M059J (cell line): ENCODE measurements at places on chromosomes 16 and 17. TPM values are rescaled to one million over a fixed set of nuclear protein-coding genes. Genes with fewer than 3 reads are reported as not detected.

Gene HAS3
- total RNA-seq = 0.20 and 1.3 TPM in 2 replicates

Gene LDHD
- 0.42 TPM in 2 replicates for total RNA-seq

Gene DECR2
- total RNA-seq = 2.2 and 6.6 TPM in 2 replicates

Gene CNOT1
- total RNA-seq = 68.8 and 122 TPM in 2 replicates

Gene CDH1
- total RNA-seq = 0.05 TPM in 1 of 2 replicates, not detected in the other

DNA sequence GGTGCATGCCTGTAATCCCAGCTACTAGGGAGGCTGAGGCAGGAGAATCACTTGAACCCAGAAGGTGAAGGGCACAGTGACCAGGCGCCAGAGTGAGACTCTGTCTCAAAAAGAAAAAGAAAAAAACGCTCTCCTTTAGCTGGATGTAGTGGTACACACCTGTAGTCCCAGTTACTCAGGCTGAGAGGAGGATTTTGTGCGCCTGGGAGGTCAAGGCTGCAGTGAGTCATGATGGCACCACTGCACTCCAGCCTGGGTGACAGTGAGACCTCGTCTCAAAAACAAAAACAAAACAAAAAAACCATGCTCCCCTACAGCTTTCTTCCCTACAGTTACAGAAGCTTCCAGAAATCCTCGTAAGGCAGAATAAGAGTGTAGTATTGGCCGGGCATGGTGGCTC lies 33.1 kb upstream of the ST6GALNAC1 start:
- DNase-seq = no peak

DNA sequence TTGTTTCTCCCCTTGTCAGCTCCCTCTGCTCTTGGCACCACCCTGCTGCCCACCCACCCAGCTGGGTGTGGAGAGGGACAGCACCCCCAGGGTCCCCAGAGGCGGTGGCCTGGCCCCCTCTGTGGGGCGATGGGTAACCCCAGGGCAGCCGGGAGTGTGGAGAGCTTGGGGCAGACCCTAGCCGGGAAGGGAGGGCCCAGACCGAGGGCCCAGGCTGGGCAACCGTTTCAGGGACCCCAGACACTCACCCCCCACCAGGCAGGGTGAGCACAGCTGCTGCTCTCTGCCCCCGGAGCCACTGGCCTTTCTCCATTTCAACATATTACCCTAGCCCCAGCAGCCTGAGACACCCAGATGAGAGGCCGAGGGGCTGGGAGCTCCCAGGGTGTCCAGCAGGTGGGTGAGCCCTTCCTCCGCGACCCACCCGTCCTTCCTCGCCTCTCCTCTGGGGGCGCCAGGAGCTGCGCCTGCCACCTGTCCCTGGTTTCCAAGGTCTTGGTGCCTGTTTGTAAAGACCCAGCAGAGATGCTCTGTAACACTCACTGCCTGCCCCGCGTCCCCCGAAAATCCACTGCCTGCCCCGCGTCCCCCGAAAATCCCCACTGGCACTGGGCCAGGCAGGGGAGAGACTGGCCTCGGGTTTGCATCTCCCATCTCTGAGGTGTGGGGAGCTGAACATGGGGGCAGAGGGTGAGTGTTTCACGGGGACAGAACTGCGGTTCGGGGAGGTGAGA lies 45.4 kb downstream of the BAHCC1 start:
- DNase-seq = no peak

DNA sequence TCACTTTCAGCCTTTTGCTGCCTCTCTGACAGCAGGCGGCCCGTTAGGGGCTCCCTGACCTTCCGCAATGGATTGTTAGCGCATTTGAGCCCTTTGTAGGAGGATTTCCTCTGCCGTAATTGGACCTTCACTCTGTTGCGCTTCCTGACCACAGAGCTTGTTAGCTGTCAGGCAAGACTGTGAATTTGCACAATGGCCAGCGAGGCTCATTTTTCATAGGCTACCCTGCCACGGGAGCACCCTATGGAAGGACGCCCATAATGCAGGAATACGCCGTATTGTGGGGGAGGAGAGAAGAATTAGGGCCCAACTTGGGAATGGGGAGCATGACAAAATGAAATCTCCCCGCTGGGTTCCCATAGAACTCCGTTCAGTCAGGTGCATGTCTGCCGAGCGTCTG lies 205.2 kb upstream of the NLRP1 start:
- no peak for DNase-seq

DNA sequence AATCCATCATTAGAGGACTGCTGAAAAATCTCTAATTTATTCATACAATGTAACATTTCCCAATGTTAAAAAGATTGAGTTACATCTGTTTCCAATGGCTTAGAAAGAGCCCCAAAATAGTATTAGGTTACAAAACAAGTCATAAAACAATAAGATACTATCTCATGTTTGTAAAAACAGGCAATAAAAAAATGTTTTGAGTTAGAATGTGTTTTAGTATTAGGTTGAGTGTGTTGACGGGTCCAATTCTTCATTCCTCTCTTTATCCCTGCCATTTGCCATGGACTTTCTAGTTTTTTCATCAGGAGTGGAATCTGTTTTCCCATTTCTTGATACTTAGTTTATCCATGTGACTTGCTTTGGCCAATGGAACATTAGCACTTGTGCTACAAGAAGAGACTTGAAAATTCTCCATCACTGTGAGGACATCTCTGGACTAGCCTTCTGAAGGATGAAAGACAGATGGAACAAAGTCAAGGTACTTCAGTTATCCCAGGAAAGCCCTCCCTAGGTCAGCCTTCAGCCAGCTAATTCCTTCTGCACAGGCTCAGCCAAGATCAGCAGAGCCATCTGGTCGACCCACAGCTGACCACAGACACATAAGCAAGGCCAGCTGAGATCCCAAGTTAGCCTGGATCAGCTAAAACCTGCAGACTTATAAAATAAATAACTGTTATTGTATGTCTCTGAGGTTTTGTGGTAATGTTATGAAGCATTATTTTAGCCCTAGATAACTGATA lies 83.3 kb downstream of the HS3ST3A1 start:
- DNase-seq = peak; percentile 75

- DNase-seq = no peak
These were observed 135.7 kb upstream of the ZFHX3 start for GRCh38 chr16:73183611-73184092.

- DNase-seq = peak; percentile 72
These were observed 47.8 kb downstream of the ERN1 start for GRCh38 chr17:64081802-64082799.

GRCh38 chr16:58515871-58516767 lies 802 bp downstream of the SETD6 start:
- DNase-seq = peak; percentile 27

GRCh38 chr17:64496786-64497564 lies at the start of gene POLG2:
POLG2 (minus strand) TSS chr17:64497054; CDS start chr17:64496968, 86 bp downstream.
- peak; percentile 92 for DNase-seq

- no peak for DNase-seq
These were observed 4.6 kb downstream of the TSPOAP1 start for GRCh38 chr17:58324056-58324408.

DNA sequence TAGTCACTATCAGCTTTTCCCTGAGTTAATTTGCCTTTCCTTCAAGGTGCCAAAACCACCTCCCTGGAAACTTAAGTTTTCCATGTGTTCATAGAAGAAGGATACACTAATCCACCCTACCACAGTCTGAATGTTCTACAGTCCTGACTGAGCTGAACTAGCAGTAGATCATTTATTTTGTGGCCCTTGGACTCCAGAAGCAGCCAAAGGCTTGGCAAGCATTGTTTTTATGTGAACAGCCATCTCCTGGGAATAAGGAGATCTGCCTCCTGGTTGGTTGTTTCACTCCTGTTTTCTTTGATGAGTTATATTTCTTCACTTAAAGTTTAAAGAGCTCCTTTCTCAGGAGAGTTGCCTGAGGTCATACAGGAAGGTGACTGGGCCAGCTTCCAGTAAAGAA lies 634.6 kb upstream of the SOX9 start:
- DNase-seq = peak; percentile 37

- no peak for DNase-seq
These were observed 6.6 kb downstream of the SLC22A31 start for GRCh38 chr16:89193576-89194293.

DNA sequence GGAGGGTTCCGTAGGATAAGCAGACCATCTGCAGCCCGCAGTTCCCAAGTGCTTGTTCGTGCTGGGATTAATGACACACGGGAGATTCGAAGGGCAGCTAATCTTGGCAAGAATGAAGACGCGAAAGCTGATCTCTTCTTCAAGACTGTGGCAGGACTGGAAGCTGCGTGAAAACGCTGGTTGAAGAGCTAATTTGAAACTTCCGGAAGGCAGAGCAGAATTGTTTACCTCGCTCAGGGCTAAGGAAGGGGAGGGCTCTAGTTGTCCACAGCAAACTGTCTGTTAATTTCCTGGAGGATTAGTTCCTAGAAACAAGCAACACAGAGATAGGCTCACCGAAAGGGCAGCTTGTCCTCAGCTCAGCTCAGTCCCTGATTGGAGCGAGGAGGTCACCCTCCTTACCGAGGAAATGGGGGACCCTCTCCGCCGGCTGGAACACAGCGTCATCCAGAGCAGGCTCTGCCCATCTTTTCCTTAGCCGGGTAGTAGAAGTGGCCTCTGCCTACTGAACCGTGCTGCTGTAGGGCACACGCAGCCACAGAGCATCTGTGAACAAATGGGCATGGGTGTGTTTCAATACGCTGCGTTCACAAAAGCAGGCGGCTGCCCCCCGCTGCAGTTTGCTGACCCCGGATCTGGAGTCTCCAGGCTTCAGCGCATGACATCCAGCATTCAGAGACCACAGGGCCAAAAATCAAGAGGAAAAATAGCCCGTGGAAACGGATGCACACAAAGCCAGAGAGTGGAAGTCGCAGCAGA lies 16.7 kb upstream of the BAIAP2 start:
- DNase-seq = no peak

- DNase-seq = no peak
These were observed 19.6 kb upstream of the GINS2 start for GRCh38 chr16:85708338-85708737.

- DNase-seq = peak; percentile 94
These were observed 45.1 kb downstream of the TNFRSF13B start for GRCh38 chr17:16926571-16927451.

- no peak for DNase-seq
These were observed 35.2 kb downstream of the TNFRSF13B start for GRCh38 chr17:16936536-16937310.

DNA sequence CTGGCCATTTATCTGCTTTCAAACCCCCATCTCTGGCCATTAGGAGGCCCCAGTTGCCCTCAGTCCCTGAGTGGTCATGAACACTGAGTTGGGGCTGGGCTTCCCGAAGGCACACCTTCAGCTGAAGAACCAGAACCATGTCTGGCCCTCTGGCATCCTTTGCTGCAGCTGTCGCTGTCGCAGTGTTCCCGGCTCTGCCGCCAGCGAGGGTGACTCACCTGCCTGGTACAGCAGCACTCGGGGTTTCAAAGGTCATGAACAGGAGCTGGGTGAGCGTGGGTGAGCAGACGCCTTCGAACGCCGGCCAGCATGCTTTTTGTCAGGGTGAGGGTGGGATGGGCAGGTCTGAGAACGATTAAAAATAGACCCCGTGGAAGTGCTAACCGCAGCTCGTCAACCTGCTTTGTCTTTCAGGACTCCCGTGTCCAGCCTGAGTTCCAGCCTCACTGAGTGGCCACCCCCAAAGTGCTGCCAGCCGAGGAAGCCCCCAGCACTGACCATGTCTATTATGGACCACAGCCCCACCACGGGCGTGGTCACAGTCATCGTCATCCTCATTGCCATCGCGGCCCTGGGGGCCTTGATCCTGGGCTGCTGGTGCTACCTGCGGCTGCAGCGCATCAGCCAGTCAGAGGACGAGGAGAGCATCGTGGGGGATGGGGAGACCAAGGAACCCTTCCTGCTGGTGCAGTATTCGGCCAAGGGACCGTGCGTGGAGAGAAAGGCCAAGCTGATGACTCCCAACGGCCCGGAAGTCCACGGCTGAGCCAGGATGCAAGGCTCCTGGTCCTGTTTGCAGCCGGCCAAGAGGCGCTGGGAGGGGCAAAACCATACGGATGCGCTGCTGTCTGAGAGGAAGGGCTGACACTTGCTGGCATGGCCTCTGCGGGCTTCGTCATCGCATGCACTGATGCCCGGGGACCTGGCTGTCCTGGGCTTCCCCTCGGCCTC lies 7.6 kb downstream of the SNN start:
- peak; percentile 38 for DNase-seq

DNA sequence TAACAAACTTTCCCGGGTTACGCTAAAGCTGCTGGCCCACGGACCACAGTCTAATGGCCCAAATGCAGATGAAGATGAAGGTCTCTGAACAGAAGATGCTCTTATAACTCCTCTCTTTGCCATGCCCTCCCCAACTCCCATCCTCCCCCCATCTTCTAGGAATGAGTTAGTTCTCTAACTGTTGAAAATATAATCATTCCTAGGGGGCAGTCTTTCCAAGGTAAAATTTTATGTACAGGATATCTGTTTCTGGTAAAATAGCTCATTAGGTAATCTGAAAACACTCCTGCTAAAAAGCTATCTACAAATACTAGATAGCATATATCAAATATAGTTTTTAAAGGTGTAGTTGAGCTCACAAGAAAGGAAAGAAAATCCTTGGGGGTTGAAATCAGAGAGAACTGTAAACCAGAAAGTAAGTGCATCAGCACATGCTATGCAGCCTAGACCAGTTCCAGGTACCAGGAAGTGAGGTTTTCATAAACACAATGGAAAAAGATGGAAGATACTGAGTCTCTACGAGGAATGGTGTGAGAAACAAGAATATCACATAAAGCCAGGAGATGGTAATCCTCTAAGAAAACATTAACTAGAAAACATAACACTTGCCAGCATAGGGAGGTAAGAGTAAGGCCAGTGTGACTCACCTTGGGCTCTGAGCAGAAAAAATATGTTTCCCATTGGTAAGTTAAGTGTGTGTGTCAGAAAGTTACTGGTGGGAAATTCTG lies 38.1 kb downstream of the CMC2 start:
- peak; percentile 48 for DNase-seq

DNA sequence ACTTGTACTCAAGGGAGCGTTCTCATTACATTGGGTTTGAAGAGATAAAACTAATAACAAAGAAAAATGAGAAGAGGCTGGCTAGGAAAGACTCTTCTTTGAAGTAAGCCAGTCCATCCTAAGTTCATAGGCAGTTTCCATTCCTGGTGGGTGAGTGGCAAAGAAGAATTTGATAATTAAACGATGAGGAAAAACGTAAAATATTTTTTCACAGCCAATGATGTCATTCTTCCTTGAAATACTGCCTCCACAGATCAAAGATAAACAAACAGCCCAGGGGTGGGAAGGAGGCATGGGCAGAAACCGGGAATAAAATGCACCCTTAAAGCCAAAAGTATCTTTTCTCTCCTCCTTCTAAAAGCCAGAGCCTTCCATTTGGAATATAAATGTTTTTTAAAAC lies 346.6 kb downstream of the PMP22 start:
- DNase-seq = peak; percentile 18
